ENCODE measurements at places on chromosomes 6 and 20. TPM values are rescaled to one million over a fixed set of nuclear protein-coding genes. Genes with fewer than 3 reads are reported as not detected.

HTR1E gene
- total RNA-seq: not detected

MATN4 gene
- total RNA-seq: 0.15 TPM

SLC26A8 gene
- not detected for total RNA-seq

COX7A2 gene
- 272 TPM for total RNA-seq

NKAIN4 gene
- 5.2 TPM for total RNA-seq

ZMYND8 gene
- total RNA-seq: 12.2 TPM

GHRH gene
- not detected for total RNA-seq

SFTA2 gene
- total RNA-seq: not detected

SYCP2L gene
- 2.0 TPM for total RNA-seq

RAMACL gene
- 0.43 TPM for total RNA-seq

ELOVL2 gene
- total RNA-seq: 6.8 TPM

PTCRA gene
- total RNA-seq: not detected

VEGFA gene
- total RNA-seq: 38.4 TPM

DSP gene
- 48.6 TPM for total RNA-seq

FAM162B gene
- total RNA-seq: not detected

MMS22L gene
- total RNA-seq: 12.7 TPM

ID1 gene
- total RNA-seq: 425 TPM

SYTL3 gene
- total RNA-seq: 1.3 TPM

BNIP5 gene
- total RNA-seq: not detected

CDH4 gene
- 7.7 TPM for total RNA-seq

GMNN gene
- total RNA-seq: 53.7 TPM

SHLD1 gene
- total RNA-seq: 7.4 TPM

CBLN4 gene
- not detected for total RNA-seq

ABHD16B gene
- total RNA-seq: not detected

RAD21L1 gene
- not detected for total RNA-seq

FUT9 gene
- not detected for total RNA-seq

LY86 gene
- total RNA-seq: not detected

TBPL1 gene
- total RNA-seq: 21.4 TPM

TDRD6 gene
- not detected for total RNA-seq

TCF15 gene
- not detected for total RNA-seq

ALDH8A1 gene
- 0.11 TPM for total RNA-seq

PPP1R3G gene
- 1.6 TPM for total RNA-seq

AHI1 gene
- total RNA-seq: 10.7 TPM

CPXM1 gene
- total RNA-seq: not detected

SYCP2 gene
- 0.41 TPM for total RNA-seq

NHSL1 gene
- total RNA-seq: 4.7 TPM

PLCB1 gene
- 0.58 TPM for total RNA-seq

FAM217B gene
- 6.1 TPM for total RNA-seq

OPN5 gene
- total RNA-seq: not detected
